Stimulated activated CD4-positive, alpha-beta T cell treated with anti-CD3 and anti-CD28 coated beads, Interleukin-1b, Interleukin-23, amount 100 ng/mL, for 4 hours (primary cell): ENCODE measurements at places on chromosomes 12 and 14.

- DNase-seq = no peak
Observed at GRCh38 chr12:127731657-127732056, 535.3 kb upstream of the TMEM132C start.

DNA sequence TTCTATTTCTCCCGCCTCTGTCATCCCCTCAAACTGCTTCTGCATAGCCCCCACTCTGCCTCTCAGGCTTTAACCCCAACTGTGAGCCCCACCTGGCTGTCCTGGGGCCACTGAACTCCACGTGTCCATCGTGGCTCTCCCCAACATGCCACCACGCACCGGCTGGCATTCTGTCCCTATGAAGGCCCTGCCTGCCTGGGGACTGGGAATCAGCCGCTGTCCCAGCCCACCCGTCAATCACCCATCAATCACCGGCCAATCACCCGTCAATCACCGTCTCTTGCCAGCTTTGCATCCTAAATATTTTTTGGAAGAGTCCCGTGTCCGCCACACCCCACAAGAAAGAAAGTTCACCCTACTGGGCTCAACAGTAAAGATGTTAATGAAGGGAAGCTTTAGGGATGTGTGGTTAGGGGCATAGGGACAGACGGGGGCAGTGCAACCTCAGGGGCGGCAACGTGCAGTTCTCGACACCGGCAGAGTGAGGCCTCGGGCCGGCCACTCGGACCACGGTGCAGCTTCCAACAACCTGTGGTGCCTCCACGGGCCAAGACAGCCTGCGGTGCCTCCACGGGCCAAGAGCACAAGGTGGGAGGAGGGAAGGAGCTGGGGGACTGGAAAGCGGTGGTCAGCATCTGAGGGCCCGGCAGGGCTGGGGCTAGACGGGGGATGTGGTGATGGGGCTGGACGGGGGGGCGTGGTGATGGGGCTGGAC, 85.6 kb downstream of the GALNT9 start:
- DNase-seq = no peak

GRCh38 chr14:96167224-96168148, 37.2 kb upstream of the BDKRB2 start:
- DNase-seq = no peak

DNA sequence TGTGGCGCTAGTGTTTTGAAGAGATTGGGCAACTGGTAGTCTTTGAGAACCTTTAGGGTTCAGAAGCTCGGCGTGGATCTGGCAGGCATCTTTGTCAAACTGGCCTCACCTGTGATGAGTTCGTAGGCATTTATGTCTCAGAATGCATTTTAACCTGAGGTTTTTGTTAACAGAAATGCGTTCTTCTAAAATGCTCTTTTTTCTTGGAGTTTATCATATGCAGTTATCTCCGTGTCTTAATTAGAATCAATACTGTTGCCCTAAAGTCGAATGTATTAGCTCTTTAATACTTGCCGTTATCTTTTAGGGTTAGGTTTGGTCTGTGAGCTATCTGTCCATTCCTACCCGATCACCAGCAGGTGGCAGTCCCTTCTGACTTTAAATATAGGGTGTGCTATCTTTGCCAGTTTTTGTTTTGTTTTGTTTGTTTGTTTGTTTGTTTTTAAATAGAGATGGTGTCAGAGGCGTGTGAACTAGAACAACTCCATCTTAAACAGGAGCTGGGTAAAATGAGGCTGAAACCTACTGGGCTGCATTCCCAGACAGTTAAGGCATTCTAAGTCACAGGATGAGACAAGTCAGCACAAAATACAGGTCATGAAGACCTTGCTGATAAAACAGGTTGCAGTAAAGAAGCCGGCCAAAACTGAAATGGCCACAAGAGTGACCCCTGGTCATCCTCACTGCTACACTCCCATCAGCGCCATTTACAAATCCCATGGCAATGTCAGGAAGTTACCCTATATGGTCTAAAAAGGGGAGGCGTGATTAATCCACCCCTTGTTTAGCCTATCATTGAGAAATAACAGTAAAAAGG, 1.4 kb downstream of the ATF1 start:
- peak; percentile 17 for DNase-seq

DNA sequence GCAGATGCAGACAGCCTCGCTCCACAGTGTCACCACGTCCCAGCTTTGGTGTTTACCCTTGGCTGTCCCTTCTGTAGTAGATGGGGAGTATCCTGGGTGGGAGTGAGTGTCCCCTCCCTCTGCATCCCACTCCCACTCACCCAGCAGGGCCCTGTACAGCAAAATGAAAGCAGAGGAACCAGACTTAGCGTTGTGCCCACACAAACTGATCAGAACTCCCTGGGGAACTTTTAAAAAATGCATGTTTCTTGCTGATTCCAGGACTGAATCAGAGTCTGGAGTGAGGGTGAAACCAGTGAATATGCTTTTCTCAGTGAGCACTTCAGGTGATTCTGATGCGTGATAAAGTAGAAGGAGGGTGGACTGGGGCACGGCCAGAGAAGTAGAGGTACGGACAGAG, 2.9 kb downstream of the ACVRL1 start:
- DNase-seq = no peak

GRCh38 chr14:35958499-35958898, 132.4 kb downstream of the BRMS1L start:
- no peak for DNase-seq

- no peak for DNase-seq
Observed at GRCh38 chr12:9940375-9940774, 8.2 kb upstream of the CLEC2A start.

DNA sequence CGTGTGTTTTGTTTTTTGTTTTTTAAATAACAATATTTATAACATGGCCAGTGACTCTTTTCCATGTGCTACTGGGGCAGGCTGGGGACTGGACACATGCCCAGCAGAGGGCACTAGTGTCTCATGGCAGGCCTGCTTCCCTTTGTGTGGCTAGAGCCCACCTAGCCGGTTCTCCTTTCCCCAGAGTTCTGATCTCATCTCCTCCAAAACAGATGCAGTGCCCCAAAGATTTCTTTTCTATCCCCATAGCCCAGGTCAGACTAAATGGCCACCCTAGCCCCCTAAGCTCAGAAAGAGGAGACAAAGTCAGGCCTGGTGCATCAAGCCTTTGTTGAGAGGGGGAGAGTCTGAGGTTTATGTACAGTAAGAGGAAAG, 21.2 kb downstream of the PRPF40B start:
- peak; percentile 76 for DNase-seq

DNA sequence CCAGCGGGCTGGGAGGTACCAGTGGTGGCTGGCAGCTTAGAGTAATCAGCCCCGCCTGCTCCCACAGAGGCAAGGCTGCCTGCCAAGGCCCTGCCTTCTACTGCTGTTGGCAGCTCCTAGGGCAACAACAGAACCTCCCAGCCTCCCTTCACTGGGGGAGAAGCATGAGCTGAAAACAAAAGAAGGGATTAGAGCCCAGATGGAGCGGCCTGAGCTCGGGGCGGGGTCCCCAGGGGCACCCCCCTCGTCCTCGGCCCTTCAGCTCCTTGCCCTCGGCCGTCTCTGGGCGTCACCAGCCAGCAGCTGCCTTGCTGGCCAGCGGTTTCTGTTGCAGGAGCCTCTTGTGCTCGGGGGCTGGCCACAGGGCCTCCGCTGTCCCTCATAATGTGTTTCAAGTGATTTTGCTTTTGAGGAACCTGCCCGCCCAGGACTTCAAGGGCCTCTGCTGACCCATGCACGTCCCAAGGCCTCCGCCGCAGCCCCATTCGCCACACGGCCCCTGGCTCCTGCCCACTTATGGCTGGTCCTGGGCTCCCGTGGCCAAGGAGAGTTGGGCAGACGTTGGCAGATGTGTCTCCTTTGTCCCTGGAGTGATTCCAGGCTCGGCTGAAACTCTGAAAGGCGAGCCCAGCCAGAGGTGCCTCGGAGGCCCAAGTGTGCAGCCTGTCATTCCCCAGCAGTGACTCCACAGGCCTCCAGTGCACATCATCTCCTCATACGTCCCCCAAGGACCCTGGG, 49.7 kb downstream of the PSMA6 start:
- no peak for DNase-seq

- DNase-seq = no peak
Observed at GRCh38 chr14:58401587-58401986, 5.9 kb downstream of the TOMM20L start.

DNA sequence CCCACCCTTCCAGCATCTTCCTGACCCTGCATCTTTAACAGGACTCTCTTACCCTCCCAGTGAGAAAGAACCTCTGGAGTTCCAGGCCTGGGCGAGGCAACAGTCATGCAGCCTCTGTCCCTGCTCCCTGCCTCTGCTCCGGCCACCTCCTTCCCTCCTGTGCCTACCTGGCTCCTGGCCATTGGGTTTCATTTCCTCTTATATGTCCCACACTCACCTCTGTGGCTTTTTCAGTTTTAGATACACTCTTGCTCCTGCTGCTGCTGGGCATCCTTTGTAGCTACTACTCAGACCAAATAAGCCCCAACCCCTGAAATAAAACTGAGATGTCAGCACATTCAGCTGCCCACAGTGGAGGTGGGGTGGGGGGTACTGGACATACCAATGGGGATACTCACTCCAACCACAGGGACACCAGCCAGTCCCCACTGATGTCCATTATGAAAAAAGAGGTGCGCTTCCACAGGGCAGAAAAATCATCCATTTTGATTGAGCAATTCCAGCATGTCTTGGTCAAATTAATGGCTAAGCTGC, 99.1 kb upstream of the NRXN3 start:
- DNase-seq = no peak

DNA sequence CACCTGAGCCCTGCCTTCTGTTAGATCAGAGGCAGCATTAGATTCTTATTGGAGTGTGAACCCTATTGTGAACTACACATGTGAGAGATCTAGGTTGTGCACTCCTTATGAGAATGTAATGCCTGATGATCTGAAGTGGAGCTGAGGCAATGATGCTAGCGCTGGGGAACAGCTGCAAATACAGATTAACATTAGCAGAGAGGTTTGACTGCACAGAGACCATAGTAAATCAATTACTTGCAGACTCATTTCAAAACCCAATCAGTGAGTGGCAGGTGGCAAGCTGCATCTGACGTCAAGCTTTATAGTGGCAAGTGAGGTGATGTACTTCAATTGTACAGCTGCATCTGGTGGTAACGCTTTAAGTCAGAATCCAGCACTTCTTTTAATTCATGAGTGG, 141.6 kb downstream of the GPHN start:
- no peak for DNase-seq

- DNase-seq = no peak
Observed at GRCh38 chr12:108955225-108955835, 65.5 kb downstream of the SVOP start.

DNA sequence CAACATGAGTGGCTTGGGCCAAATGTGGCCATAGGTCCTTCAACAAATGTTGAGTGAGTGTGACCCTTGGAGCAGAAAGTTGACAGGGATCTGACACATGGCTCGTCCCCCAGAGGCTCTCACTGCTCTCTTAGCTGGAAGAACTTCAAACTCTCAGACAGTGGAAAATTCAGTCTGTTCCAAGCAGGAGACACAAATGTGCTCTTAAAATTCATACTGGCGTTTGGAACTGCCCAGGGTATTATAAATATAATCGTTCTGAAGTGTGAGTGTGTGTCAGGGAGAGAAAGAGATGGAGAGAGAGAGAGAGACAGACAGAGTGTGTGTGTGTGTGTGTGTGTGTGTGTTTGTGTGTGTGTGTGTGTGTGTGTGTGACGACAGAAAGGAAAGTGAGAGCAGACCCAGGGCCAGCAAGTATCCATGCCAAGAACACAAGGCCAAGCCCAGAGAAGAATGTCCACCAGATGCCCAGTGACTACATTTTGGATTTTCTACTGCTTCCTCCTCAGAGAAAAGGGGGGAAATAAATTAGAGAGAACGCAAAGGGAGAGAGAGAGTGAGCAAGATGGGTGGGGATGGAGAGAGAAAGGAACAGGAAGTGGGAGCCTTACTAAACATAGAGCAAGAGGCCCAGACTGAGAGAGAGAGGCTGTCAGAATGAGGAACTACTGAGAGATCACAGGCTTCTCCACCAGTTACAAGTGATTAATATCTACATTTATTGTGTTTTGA, 193.6 kb upstream of the NUDT4 start:
- DNase-seq = no peak

DNA sequence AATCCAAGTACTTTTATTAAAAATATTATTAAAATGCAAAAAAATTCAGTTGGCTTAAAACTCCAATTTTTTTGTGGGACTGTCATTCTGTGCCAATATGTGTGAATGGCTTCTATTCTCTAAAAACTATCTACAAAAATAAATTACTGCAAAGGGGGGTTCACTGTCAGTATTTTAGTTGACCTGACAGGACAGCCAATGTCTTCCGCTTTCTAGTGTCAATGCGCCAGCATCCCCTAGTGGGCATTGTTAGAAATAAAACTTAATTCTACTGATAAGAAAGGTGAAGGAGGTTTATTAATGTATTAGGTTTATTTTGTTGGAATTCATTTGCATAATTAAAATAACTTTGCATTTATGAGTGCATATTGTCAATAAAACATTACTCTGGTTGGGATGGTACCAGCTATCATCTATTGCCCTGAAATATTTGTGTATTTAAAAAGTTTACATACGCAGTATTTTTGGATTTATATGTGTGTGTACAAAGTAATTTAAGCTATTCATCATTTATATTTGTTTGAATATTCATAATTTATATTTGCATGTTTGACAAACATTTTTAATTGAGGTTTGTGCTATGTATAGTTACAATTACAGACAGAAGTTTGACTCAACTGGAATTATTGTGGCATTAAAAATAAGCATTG, 527.2 kb downstream of the FLRT2 start:
- no peak for DNase-seq

DNA sequence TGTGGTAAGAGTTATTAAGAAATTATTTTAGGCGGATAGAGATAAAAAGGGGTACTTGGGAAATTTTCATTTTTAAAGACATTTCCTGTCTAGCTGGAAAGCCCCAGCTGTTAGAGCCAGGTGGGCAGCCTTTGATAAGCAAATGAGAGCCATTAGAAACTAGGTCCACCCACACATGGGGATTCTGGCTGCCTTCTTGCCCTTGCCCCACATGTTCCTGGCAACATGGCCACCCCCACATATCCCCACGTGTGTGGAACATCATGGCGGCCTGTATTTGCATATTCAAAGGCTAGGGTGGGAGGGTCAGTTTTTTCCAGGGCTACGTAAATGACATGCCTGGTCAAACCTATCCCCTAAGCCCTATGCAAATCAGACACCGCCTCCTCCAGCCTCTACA, 1382.1 kb downstream of the AACS start:
- DNase-seq = no peak
